SJSA1 (cell line): ENCODE measurements at places on chromosomes 1 and 21. TPM values are rescaled to one million over a fixed set of nuclear protein-coding genes. Genes with fewer than 3 reads are reported as not detected.
A peak's percentile ranks its signal among the peaks of the same experiment; 100 is the strongest.

DNA sequence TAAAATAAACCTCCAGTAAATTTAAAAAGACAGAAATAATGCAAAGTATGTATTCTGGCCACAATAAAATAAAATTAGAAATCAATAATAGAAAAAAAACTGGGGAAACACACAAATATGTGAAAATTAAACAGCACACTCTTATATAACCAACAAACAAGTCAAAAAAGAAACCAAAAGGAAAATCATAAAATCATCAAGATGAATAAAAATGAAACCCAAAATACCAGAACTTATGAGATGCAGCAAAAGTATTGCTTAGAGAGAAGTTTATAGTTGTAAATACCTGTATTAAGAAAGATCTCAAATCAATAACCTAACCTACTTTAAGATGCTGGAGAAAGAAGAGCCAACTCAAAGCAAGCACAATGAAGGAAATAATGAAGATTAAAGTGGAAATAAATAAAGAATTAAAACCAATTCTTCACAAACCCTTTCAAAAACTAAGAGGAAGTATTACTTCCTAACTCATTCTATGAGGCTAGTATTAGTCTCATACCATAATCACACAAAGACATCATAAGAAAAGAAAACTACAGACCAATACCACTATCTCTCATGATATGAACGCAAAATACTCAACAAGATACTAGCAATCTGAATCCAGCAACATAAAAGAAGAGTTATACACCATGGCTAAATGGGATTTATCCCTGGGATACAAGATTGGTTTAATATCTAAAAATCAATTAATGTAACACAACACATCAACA is 6.4 kb upstream of the KRTAP10-3 start:
- no peak overlapping the region for H3K4me3 ChIP-seq
- DNase-seq, result no peak
- no peak overlapping the region for H3K27ac ChIP-seq
- peaks cover 7% of the 10 kb centered on the region; the same call in 1 of the 2 replicates for H3K27me3 ChIP-seq
- no peaks in the 10 kb centered on the region for H3K36me3 ChIP-seq

- DNase-seq, result no peak
- H3K4me3 ChIP-seq, result no peak overlapping the region
- H3K4me1 ChIP-seq, result peaks cover 62% of the 10 kb centered on the region
- H3K27me3 ChIP-seq, result no peaks in the 10 kb centered on the region
- no peaks in the 10 kb centered on the region for H3K36me3 ChIP-seq
These were observed 19.4 kb upstream of the MRPS14 start for GRCh38 chr1:175042650-175043049.

GRCh38 chr1:223201967-223202366 is 58.9 kb upstream of the TLR5 start:
- H3K27me3 ChIP-seq, result no peaks in the 10 kb centered on the region
- peaks cover 14% of the 10 kb centered on the region for H3K4me1 ChIP-seq
- no peaks in the 10 kb centered on the region for H3K36me3 ChIP-seq
- no peak for DNase-seq
- no peak overlapping the region for H3K27ac ChIP-seq

GRCh38 chr1:186967656-186968394 is 139.1 kb downstream of the PLA2G4A start:
- H3K4me1 ChIP-seq, result peaks cover 18% of the 10 kb centered on the region
- no peak overlapping the region for H3K4me3 ChIP-seq
- peak overlapping the region; percentile 41 for H3K27ac ChIP-seq
- H3K27me3 ChIP-seq, result no peaks in the 10 kb centered on the region

GRCh38 chr1:115115521-115116161 is 26.3 kb upstream of the TSPAN2 start:
- H3K4me1 ChIP-seq, result peaks cover 31% of the 10 kb centered on the region
- peak overlapping the region; percentile 40 for H3K27ac ChIP-seq
- H3K4me3 ChIP-seq, result no peak overlapping the region
- no peaks in the 10 kb centered on the region for H3K27me3 ChIP-seq
- no peaks in the 10 kb centered on the region for H3K36me3 ChIP-seq

GRCh38 chr1:204663644-204664383 is 21.7 kb downstream of the LRRN2 start:
- DNase-seq, result no peak
- no peak overlapping the region for H3K4me3 ChIP-seq
- peaks cover 29% of the 10 kb centered on the region for H3K27me3 ChIP-seq
- H3K27ac ChIP-seq, result no peak overlapping the region
- H3K4me1 ChIP-seq, result no peaks in the 10 kb centered on the region

- H3K4me3 ChIP-seq, result no peak overlapping the region
- H3K27ac ChIP-seq, result no peak overlapping the region
- no peak for DNase-seq
- H3K27me3 ChIP-seq, result no peaks in the 10 kb centered on the region
These were observed 508.7 kb downstream of the DPYD start for GRCh38 chr1:97412166-97412565.

DNA sequence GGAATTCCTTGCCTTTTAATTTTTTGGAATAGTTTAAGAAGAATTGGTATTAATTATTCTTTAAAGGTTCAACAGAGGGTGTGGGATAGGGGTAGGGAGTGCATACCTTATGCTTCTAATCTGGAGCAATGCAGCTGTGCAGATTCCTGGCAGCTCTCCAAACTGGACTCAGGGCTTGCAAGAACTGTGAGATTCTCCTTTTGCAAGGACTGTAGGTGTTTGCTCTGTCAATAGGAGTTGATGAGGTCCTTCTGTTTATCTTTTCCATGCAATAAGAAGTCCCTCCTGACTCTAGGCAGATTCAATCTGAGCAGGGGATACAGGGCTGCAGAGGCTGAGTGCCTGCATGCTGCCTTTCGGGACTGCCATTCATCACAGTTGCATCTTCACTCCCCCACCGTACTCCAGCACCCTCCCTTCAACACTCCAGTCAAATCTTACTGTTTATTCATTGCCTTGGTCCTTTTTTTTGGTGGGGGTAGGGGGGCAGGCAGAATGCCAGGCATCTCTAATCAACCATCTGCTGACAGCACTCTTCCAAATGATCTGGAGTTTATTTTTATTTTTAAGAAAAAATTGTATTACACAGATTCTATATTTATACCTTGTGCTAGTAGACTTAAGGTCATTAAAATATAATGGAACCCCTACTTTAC is 122.3 kb downstream of the DISC1 start:
- no peaks in the 10 kb centered on the region for H3K27me3 ChIP-seq
- H3K4me3 ChIP-seq, result no peak overlapping the region
- no peak for DNase-seq
- H3K4me1 ChIP-seq, result no peaks in the 10 kb centered on the region

- no peak overlapping the region for H3K4me3 ChIP-seq
- H3K27me3 ChIP-seq, result no peaks in the 10 kb centered on the region
- H3K36me3 ChIP-seq, result no peaks in the 10 kb centered on the region
- H3K27ac ChIP-seq, result no peak overlapping the region
- peaks cover 64% of the 10 kb centered on the region for H3K4me1 ChIP-seq
These were observed 14.7 kb downstream of the GALNT2 start for GRCh38 chr1:230081751-230082150.

DNA sequence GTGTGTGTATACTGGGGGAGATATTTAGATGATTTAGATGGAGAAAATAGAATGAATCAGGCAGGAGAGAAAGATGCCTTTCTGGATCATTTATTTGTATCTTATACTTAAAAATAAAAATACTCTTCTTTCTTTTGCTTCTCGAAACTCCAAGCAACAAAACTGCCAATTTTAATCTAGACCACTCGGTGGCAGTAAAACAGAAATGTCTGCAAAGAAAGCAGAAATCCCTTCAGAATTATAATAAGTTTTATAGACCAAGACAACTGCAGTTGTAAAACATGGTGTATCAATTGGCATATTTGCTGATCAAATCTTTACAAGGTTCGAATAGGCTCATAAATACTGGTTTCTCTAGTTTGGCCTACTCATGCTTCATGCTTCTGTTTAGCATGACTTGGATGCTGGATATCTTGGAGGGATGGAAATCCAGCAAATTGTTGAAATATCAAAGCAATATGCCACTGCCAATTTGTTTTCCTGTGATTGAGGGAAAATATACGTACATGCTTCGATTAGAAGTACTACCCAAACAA is 15.1 kb upstream of the C1orf87 start:
- DNase-seq, result no peak
- H3K36me3 ChIP-seq, result no peaks in the 10 kb centered on the region
- H3K4me1 ChIP-seq, result no peaks in the 10 kb centered on the region
- H3K27me3 ChIP-seq, result no peaks in the 10 kb centered on the region

DNA sequence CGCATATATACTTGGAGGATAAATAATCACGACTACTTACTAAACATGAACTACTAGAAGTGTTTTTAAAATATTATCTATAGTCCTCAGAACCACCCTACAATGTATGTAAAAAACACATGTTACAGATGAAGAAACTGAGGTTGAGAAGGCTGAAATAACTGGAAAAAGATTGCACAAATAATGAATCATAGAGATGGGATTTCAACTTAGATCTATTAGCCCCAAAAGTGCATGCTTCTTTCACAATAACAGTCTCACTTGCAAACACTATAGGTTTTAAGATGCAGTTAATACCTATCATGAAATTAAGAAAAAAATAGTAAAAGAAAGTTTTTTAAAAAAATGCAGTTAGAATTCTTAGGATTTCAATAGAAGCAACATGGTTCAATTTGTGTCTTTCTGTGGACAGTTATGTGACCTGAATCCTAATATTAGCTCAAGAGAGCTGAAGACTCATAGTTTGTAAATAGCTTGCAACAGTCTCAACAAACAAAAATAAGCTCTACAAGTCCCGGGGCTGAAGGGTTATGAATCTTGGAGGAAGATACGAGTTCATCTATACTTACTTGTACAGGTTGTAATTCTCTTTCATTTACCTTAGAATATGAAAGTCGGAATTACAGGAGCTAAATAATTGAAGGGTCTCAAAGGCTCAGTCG is 58.6 kb upstream of the NTPCR start:
- H3K4me1 ChIP-seq, result peaks cover 22% of the 10 kb centered on the region
- no peak overlapping the region for H3K4me3 ChIP-seq
- no peak for DNase-seq
- H3K27ac ChIP-seq, result peak overlapping the region; percentile 42; the same call in 1 of the 2 replicates
- no peaks in the 10 kb centered on the region for H3K27me3 ChIP-seq
- no peaks in the 10 kb centered on the region for H3K36me3 ChIP-seq

GRCh38 chr1:198919667-198920398 is 281.0 kb downstream of the PTPRC start:
- H3K27me3 ChIP-seq, result no peaks in the 10 kb centered on the region
- H3K4me3 ChIP-seq, result no peak overlapping the region
- H3K36me3 ChIP-seq, result peaks cover 48% of the 10 kb centered on the region
- no peak overlapping the region for H3K27ac ChIP-seq
- peaks cover 4% of the 10 kb centered on the region for H3K4me1 ChIP-seq
- no peak for DNase-seq

GRCh38 chr1:228555074-228555994 is 68.2 kb downstream of the RNF187 start:
- DNase-seq, result no peak
- no peaks in the 10 kb centered on the region for H3K27me3 ChIP-seq
- H3K27ac ChIP-seq, result no peak overlapping the region

DNA sequence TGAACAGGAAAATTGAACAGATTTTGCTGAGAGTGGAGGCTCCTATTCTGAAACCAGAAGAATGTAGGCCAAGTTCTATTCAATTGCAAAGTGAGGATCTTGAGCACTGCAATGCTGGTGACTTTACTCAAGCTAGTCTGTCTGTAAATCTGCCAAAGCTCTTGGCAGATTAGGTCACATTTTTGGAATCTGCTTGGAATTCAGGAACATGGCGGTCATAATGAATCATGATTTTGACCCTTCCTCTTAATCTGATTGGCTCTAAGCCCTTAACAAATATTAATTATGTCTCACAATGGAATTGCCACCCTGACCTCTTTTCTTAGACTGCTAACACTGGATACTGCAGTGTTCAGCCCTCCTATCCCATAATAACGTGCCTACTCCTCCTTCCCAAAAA is 7.2 kb upstream of the GNG12 start:
- H3K36me3 ChIP-seq, result no peaks in the 10 kb centered on the region
- H3K27me3 ChIP-seq, result no peaks in the 10 kb centered on the region
- no peak overlapping the region for H3K4me3 ChIP-seq
- peak overlapping the region; percentile 78 for H3K27ac ChIP-seq

DNA sequence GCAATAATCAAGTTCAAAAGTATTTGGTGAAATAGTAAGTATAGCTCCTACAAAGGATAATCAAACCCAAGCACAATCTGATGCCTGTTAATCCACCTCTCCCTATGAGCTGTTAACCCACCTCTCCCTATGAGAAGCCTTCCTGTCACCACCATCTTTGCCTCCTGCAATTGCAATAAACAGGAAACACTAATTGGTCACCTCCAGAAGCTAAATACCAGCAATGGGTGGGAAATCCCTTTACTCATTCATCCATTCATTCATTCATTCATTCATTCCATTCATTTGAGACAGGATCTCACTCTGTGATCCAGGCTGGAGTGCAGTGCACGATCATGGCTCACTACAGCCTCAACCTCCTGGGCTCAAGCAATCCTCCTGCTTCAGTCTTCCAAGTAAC is 132.8 kb downstream of the RERE start:
- H3K36me3 ChIP-seq, result no peaks in the 10 kb centered on the region
- no peak overlapping the region for H3K4me3 ChIP-seq
- H3K4me1 ChIP-seq, result peaks cover 29% of the 10 kb centered on the region
- no peak overlapping the region for H3K27ac ChIP-seq
- no peak for DNase-seq
- H3K27me3 ChIP-seq, result no peaks in the 10 kb centered on the region

DNA sequence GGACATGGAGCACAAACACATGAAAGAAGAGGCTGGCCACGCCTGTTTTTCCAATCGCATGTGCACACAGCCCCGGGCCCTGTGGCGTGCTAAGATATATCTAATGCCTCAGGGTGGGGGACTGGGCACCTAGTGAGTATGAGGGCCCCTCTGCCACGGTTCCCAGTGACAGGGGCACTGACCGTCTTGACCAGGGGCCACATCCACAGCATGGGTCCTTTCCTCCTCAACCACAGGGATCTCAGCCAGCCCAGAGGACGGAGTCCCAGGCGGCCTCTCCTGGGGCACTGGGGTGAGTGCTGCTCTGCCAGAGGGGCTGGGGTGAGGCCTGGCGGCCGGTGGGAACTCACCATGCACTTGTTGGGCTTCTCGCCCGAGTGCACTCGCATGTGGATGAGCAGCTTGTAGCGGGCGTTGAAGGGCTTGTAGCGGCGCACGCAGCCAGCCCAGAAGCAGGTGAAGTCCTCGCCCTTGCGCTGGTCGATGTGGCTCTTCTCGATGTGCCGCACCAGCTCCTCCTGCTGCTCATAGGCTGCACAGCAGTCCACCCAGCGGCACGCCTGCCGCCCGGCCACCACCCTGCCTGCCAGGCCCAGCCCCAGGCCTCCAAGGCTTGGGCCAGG is 134.7 kb downstream of the DMRTB1 start:
- no peaks in the 10 kb centered on the region for H3K4me1 ChIP-seq
- H3K27ac ChIP-seq, result no peak overlapping the region
- peaks cover 3% of the 10 kb centered on the region; the same call in 1 of the 2 replicates for H3K36me3 ChIP-seq
- H3K27me3 ChIP-seq, result no peaks in the 10 kb centered on the region

DNA sequence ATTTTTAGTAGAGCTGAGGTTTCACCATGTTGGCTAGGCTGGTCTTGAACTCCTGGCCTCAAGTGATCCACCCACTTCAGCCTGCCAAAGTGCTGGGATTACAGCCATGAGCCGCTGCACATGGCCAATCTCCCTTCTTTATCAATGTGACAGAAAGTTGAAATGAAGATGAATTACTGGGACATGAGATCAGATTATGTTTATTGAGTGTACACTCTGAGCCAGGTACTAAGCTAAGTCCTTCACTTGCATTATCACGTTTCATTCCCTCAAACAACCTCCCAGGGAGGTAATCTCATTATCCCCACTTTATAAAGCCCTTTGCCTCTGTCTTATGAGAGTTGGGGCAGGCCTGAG is 6.3 kb upstream of the CHI3L2 start:
- H3K4me3 ChIP-seq, result no peak overlapping the region
- H3K27ac ChIP-seq, result no peak overlapping the region
- no peaks in the 10 kb centered on the region for H3K27me3 ChIP-seq
- no peaks in the 10 kb centered on the region for H3K36me3 ChIP-seq

The NBPF8 gene
- 4.8 and 8.8 TPM in 2 replicates for total RNA-seq

The TBX19 gene
- total RNA-seq, result 0.47 and 1.4 TPM in 2 replicates

The VANGL1 gene
- total RNA-seq, result 11.7 and 22.4 TPM in 2 replicates

The KCNJ15 gene
- total RNA-seq, result 0.05 TPM in 1 of 2 replicates, not detected in the other

The SH2D2A gene
- not detected in 2 replicates for total RNA-seq

The CYP4Z1 gene
- not detected in 2 replicates for total RNA-seq

The RUNX3 gene
- 7.3 and 8.8 TPM in 2 replicates for total RNA-seq

The GJB3 gene
- not detected in 2 replicates for total RNA-seq
